ENCODE measurements at places on chromosomes 3 and 15.

DNA sequence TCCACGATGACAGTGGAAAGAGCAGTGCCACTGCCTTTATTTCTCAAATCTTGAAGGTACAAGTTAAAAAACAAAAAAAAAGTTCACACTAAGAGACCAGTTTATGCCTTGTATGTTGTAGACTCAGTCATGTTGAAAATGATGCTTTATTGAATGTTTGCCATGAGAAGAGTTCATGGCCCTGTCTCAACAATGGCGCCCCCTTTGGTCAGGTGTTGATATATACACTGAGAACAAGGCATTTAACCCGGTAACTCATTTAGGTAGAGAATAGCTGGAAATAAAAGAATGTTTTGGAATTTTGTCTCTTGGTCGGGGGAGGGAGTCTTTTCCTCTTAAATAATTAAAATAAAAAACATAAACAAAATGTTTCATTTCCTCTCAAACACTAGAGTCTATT is 145.6 kb upstream of the SLC2A2 start:
- no peak for DNase-seq

DNA sequence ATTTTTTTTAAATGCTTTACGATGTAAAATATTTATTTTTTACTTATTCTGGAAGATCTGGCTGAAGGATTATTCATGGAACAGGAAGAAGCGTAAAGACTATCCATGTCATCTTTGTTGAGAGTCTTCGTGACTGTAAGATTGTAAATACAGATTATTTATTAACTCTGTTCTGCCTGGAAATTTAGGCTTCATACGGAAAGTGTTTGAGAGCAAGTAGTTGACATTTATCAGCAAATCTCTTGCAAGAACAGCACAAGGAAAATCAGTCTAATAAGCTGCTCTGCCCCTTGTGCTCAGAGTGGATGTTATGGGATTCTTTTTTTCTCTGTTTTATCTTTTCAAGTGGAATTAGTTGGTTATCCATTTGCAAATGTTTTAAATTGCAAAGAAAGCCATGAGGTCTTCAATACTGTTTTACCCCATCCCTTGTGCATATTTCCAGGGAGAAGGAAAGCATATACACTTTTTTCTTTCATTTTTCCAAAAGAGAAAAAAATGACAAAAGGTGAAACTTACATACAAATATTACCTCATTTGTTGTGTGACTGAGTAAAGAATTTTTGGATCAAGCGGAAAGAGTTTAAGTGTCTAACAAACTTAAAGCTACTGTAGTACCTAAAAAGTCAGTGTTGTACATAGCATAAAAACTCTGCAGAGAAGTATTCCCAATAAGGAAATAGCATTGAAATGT is 15.6 kb downstream of the THBS1 start:
- DNase-seq, result no peak

DNA sequence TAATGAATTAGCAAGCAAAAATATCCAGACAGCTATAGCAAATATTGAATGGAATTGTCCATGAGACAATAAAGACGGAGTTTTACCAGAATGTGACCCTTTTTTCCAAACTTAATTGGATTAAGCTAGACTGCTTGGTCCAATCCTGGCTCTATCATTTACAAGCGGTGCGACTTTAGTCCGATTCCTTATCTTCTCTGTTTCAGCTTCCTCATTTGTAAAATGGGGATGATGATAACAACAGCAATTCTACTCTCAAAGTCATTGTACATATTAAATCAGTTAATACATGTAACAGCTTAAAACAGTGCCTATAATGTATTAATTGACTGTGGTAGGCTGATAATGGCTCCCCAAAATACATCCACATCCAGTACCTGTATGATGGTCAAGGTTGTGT is 62.1 kb upstream of the CRBN start:
- no peak for DNase-seq

- no peak for DNase-seq
Observed at GRCh38 chr15:31367730-31368344, 41.2 kb downstream of the KLF13 start.

- DNase-seq, result no peak
Observed at GRCh38 chr15:55389264-55389607, 18.9 kb downstream of the CCPG1 start.

DNA sequence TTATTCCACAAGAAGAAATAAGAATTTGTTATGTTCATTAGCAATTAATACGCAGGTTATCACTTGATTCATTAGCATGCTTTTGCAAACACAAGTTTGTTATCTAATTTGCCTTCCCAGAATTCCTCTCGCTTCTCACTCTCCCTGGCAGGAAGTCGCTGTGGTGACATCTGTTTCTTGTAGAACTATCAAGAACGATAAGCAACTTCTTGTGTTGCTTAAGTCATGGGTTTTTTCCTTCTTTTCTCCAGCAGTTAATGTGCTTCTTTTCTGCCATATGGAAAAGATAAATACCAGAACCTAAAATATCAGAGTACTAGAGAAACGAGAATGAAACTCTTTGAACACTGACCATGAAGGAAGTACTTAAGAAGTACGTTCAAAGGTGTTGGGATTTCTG is 99.8 kb upstream of the CHMP2B start:
- DNase-seq, result no peak

GRCh38 chr3:94811836-94812235 is 749.0 kb downstream of the NSUN3 start:
- DNase-seq, result no peak

DNA sequence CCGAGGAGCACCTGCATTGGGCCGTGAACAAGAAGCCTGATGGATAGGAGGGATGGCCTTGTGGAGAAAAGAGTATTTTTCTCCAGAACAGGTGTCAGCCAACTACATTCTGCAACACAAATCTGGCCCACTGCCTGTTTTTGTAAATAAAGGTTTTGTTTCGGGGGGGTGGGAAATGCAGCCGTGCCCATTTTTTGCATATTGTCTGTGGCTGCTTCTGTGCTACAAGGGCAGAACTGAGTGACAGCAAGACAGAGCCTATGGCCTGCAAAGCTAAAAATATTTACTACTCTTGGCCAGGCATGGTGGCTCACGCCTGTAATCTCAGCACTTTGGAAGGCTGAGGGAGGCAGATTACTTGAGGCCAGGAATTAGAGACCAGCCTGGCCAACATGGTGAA is 95.9 kb upstream of the AKAP13 start:
- no peak for DNase-seq

DNA sequence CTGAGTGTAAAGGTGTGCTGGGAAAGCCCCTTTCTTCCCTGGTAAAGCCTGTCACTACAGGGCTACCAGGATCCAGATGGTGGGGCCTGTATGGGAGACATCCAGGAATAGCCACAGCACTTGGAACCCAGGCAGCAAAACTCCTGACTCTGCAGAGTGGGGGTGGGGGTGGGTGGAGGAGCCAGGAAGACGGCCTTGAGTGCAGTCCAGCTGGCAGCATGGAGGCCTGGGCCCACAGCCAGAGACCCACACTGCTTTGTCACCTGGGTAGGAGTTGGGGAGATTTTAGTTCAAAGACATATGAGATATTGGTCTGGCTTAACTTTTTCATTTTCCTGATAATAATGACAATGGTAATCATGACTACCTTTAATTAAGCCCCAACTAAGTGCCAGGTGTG is 116.7 kb upstream of the MRPS22 start:
- no peak for DNase-seq

GRCh38 chr15:70770863-70771262 is 7.5 kb upstream of the UACA start:
- DNase-seq, result no peak

GRCh38 chr3:190321789-190322603 is at the start of gene CLDN1:
Gene CLDN1, minus strand, starts transcription at chr3:190322446. Its CDS starts 240 bp downstream, at chr3:190322206.
- DNase-seq, result peak; percentile 60

DNA sequence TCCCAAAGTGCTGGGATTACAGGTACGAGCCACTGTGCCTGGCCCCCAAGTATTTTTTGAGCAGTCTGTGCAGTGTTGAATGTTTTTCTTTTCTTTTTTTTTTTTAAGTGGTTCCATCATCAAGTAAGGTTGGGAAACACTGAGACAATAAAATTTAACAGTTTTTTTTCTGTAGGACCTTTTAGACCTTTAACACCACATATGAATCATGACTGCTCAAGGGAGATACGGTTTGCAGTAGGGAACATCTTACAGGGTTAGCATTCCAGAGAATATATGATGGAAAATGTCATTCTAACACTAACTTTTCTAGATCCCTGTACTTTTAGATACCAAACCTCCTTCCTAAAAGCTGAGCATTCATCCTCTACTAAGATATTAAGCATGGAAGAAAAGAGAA is 41.7 kb downstream of the SNX4 start:
- no peak for DNase-seq

DNA sequence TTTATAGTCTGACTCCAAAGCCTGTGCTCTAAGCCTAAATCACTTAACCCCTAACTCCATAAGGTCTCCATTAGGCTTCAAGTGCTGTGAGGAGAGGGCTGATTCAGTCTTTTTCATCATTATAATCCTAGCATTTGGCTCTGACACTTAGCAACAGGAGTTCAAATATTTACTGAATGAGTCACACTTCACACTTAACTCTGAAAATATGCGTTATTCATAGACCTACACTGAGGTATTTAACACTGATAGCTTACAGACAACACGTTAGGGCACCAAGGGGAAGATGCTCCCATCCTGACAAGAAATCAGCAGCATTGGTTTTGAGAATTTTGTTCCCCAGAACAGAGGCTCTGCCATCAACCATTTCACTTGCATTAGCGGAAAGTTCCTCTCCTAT is 53.5 kb downstream of the MSL2 start:
- DNase-seq, result no peak

DNA sequence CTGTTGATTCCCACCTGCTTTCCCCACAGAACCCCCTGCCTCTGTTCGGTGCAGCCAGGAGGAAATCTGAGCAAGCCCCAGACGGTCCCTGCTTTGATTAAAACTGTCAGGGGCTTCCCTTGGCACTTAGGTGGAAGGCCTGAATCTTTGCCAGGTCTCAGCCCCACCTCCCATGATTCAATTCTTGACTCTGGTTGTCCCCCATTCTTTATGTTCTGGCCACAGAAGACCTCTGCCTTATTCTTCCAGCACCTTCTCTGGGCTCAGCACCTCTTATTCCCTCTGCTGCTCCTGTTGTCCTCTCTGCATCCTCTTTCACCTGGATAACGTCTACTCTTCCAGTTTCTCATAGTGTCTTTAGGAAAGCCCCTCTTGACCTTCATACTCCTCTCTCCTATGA is 349.4 kb downstream of the PTPRG start:
- DNase-seq, result no peak

DNA sequence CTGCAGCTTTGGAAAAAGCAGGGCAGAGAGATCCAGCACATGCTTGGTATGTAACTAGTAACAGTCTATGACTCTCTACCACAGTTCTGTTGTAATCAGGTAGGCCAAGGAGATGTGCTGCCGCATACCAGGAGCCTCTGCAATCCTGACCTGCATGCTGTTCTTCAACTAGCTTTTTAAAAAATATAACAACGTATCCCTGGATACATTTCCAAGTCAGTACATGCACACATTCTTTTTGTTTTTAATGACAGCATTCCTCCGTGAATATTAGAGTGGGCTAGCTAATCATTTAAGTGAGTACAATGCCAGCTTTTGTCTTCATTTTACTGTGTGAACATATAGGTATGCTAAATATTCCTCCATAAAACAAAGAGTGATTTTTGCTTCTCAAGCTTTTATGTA is 437.8 kb downstream of the RBMS3 start:
- no peak for DNase-seq

DNA sequence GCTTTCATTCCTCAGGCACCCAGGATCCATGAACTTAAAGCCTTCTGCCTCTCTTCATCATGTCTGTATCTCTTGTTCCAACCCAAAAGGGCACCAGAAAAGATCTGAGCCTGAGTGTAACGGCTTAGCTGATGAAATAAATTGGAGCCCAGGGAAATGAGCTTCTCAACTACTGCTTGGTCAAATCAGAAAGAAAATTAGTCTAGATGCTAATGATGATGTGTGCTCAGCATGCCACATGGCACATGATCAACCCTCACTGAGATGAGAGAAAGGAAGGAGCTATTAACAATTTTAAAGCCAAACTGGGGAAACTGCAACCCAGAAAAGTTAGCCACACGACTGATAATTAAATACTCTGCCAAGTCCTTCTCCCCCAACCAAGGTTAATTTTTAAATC is 325.7 kb downstream of the CNTN3 start:
- DNase-seq, result no peak

DNA sequence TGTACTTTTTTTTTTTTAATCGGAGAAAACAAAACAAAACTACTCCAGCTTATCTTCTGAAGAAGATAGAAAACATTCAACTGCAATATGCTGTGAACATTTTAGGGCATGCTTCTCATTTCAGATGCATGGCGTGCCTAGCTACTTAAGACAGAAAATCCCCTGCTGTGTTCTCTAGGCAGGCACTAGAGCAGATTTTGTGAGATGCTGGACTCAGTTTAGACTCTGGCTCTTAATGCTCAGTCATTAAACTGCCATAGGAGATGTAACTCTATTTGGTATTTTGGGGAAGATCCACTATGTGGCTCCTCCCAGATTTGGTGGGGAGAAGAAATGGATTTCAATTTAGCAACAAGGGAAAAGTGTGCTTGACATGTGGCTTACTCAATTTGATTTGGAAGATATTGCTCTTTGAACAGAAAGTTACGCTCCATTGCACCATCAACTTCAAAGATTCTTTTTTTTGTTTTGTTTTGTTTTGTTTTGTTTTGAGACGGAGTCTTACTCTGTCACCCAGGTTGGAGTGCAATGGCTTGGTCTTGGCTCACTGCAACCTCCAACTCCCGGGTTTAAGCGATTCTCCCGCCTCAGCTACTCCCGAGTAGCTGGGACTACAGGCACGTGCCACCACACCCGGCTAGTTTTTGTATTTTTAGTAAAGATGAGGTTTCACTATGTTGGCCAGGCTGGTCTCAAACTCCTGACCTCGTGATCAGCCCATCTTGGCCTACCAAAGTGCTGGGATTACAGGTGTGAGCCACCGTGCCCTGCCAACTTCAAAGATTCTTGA is 62.0 kb upstream of the LEKR1 start:
- no peak for DNase-seq

GRCh38 chr15:80743189-80743833 is 35.9 kb upstream of the CEMIP start:
- DNase-seq, result no peak

GRCh38 chr3:121202573-121202972 is 294.6 kb downstream of the STXBP5L start:
- no peak for DNase-seq

DNA sequence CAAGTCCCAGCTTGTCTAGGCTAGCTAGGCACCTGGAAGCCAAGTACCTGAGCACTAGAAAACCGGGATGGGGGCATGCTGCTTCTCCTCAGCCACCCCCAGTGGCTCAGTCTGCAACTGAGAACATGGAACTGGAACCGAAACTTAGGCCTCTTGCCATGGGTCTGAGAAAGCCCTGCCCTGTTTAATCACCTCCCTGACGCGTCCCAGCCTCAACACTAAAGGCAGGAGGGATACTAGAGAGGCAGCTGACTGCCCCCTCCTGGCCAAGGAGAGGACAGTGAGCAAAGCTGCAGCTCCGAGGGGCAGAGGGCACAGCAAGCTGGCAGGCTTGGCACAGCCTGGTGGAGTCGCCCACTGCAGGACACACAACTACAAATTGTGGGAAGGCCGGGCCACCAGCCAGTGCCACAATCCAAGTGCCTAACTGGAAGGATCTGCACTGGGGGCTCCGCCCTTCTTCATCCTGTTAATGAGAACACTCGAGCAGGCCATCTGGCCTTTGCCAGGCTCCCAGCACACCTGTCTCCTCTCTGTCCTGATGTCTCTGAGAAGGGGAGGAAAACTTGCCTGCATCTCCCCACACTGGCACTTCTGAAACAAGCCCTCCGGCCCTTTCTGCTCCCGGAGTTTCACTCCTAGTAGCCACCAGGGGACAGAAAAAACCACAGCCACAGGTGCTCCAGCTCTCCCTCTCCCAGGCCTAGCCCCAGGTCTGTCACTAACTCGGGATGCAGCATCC is 53.7 kb downstream of the BDH1 start:
- no peak for DNase-seq

- no peak for DNase-seq
Observed at GRCh38 chr3:178517665-178518334, 18.4 kb upstream of the KCNMB2 start.
